ENCODE measurements at places on chromosomes 3 and 15. TPM values are rescaled to one million over a fixed set of nuclear protein-coding genes. Genes with fewer than 3 reads are reported as not detected.

GRCh38 chr15:91864664-91865063 is 11.2 kb downstream of the SLCO3A1 start:
- H3K4me3 ChIP-seq = no peak overlapping the region
- no peak for DNase-seq
- H3K27ac ChIP-seq = no peak overlapping the region
- H3K36me3 ChIP-seq = no peaks in the 10 kb centered on the region

DNA sequence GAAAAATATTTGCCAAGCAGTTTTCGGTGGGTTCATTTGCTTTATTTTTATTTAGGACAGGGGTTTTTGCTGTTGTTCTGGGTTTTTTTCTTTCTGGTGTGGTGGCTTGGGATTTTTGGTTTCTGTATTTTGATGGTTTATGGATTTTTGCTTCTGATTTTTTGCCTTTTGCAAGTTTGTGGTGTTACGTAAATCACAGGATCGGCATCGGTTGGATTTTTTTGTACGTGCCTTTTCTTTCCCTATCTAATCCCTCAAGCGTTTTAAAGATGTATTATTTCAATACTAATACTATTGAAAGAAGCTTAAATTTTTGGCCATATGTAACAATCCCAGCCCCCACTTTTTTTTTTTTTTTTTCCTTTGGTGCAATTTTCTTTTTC is 782 bp upstream of the BCL6 start:
- peak overlapping the region; percentile 93 for H3K4me3 ChIP-seq
- peak overlapping the region; percentile 100 for H3K27ac ChIP-seq
- H3K36me3 ChIP-seq = no peaks in the 10 kb centered on the region
- DNase-seq = no peak

Gene FRMD5
- 3.3 TPM for total RNA-seq

DNA sequence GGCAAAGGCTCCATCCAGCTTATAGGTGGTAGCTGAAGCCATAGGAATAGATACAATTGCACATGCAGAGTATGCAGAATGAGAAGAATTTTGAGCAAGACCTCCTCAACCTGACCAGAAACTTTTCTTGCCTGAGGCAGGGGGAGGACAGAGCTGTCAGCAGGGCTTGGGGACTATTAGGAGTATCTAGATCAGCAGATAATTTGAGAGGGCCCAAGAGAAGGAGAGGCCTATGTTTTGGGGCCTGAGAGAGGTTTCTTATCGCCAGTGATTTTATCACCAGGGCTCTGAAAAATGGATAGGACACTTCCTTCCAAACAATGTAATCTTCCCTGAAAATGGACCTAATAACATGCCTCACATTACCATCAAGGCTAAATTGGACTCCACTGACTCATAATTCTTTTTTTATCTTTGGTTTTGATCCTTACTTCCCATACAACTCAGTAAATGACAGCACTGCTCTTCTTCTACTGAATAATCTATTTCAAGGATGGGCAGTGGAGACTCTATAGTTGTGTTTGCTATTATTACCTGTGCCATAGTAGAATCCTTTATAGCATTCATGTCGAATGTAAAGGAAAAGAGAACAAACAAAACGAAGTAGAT is 15.8 kb upstream of the RAMAC start:
- no peak for DNase-seq
- no peaks in the 10 kb centered on the region for H3K36me3 ChIP-seq
- peaks cover 13% of the 10 kb centered on the region for H3K4me1 ChIP-seq
- H3K4me3 ChIP-seq = no peak overlapping the region

Gene TMEM158
- total RNA-seq = 4.7 TPM

- no peaks in the 10 kb centered on the region for H3K36me3 ChIP-seq
- DNase-seq = no peak
- H3K27ac ChIP-seq = no peak overlapping the region
- no peaks in the 10 kb centered on the region for H3K4me1 ChIP-seq
Measured at GRCh38 chr3:14306142-14306541, 96.3 kb upstream of the SLC6A6 start.

GRCh38 chr3:158313338-158313927 is 203.5 kb downstream of the RSRC1 start:
- H3K4me3 ChIP-seq = no peak overlapping the region
- DNase-seq = no peak
- H3K27ac ChIP-seq = no peak overlapping the region
- H3K4me1 ChIP-seq = no peaks in the 10 kb centered on the region
- no peaks in the 10 kb centered on the region for H3K27me3 ChIP-seq
- H3K36me3 ChIP-seq = no peaks in the 10 kb centered on the region

- no peaks in the 10 kb centered on the region for H3K27me3 ChIP-seq
- H3K27ac ChIP-seq = no peak overlapping the region
- H3K4me1 ChIP-seq = no peaks in the 10 kb centered on the region
- no peaks in the 10 kb centered on the region for H3K36me3 ChIP-seq
- no peak for DNase-seq
- H3K4me3 ChIP-seq = no peak overlapping the region
Measured at GRCh38 chr3:110478377-110479054, 593.1 kb upstream of the NECTIN3 start.

Measured in osteoblast (primary cell).